ENCODE measurements at places on chromosomes 2 and 18. TPM values are rescaled to one million over a fixed set of nuclear protein-coding genes. Genes with fewer than 3 reads are reported as not detected.

SOWAHC gene
- 9.1 TPM for polyA plus RNA-seq

- DNase-seq, result no peak
Measured at GRCh38 chr18:64800151-64800550, 651.3 kb upstream of the LINC00305 start.

- no peak for DNase-seq
Measured at GRCh38 chr2:42794271-42795046, 2.1 kb upstream of the HAAO start.

DNA sequence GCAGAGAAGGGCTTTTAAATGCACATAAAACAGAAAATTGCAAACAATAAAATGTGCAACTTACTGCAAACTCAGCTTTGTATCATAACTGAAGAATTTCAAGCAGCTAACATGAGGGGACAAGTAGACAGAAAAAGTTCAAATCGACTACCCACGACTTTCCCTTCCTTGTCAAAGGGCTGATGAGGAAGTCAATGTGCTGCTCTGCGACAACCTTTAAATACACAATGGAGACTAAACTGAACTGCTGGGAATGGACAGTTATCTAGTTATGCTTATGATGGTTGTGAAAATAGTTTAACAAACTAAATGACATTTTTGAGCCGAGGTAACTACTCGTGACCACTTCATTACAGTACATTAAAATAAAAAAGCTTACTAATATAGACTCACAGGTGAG is 84.1 kb downstream of the INO80D start:
- DNase-seq, result peak; percentile 17

MROH2A gene
- not detected for polyA plus RNA-seq

GRCh38 chr2:231393149-231394131 is 2.1 kb upstream of the B3GNT7 start:
- DNase-seq, result no peak

GRCh38 chr2:203830304-203831055 is 37.1 kb upstream of the CTLA4 start:
- no peak for DNase-seq

DNA sequence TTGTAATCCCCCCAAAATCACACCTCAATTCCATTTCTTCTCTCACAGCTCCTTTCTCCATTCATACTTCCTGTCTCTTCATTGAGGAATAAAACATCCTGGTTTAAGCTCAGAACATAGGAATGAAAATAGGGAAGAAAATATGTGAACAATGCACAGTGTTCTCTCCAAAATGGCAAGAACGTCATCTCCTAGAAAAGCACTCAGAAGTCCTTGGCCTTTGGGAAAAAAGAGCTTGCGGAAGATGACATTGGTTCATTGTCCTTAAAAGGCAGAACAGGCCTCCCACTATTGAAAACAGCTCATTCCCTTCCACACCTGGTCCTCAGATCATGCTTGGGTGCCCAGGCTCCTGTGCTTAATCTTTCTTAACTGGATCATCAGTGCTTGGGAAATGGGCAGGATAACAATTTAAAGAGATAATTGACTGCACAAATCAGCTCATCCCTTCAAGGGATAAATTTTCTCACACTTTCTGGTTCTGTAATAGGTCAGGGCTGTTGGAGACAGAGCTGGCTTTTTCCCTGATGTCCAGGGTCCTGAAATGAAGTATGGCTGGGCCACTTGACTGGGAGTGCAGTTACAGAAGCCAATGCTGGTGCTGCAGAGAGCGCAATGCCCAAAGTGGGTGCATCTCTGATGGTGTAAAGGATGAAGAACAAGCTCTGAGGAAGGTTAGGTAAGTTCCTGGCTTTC is 69.2 kb downstream of the MARCHF4 start:
- peak; percentile 72 for DNase-seq

DNA sequence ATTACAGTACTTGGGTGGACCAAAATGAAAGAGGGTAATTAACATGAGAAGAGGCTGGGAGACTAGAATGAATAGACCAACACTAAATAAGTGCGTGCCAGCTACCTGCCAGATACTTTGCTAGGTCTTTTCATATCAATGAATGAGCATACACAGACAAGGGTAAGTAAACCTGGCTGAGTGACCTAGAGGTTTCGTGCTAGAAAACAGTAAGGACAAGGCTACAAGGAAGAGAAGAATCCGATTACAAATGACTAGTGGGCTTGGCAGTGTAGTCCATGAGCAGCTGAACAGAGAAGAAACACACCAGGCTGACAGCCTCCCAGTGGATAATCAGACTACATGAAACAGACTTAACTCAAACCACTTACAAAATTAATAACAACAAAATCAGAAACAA is 64.6 kb downstream of the THADA start:
- DNase-seq, result no peak

MERTK gene
- 0.11 TPM for polyA plus RNA-seq

Measured in BJ (cell line).